ENCODE measurements at places on chromosomes 12 and 14.

DNA sequence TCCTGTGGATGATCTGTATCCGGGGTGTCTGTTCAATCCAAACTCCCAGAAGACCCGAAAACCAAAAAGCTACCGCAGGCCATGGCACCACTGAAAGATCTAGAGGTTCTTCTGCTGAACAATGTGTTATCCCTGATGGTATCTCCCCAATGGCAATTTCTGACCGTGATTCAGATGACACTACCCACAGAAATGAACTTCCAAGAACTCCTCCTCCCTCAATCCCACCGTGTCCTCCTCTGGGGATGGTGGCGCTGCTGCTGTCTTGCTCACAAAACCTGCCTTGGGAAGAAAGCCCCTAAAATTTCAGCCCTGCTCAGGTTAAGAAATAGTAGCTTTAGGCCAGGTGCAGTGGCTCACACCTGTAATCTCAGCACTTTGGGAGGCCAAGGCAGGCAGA lies 7.8 kb downstream of the CRACR2A start:
- no peak for DNase-seq

DNA sequence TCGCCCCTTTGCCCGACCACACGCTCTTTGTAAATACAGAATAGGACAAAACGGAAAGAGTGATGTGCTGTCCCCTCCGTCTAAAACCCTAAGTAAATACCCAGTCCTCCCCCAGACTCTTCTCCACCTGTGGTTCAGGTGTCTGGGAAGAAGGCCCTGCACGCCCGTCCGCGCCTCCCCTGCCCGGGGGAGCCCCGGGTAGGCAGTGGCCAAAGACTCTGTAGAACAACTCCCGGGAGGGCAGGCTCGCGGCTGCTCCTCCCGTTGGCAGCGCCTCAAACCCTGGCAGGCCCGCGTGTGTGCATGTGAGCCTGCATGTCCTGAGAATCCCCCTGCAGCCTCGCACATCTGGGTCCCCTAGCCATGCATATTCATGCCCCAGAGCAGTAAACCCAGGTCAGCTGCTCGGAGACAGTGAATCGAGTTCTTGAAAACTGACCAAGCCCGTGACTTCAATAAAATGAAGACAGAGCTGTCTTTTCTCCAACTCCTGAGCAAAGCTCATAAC lies 165.8 kb downstream of the MON2 start:
- peak; percentile 21 for DNase-seq

- no peak for DNase-seq
Measured at GRCh38 chr14:105413544-105413886, 6.1 kb upstream of the MTA1 start.

DNA sequence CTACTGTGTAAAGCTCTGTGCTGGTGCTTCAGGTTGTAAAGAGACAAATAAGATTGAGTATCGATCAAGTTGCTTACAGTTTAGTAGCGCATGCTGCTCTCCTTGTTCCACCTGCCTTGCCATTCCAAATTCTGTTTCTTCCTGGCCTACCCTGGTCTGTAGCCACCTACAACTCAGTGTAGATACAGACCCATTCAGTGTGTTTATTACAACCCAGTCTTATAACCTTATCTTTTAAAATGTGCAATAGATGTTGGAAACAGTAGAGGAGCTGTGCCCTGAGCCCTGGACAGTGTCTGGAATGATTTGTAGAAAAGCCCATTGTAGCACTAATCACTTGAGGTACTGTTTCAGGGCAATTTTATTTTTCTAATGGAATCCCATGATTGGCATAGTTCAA lies 68.5 kb downstream of the DIP2B start:
- DNase-seq = no peak

DNA sequence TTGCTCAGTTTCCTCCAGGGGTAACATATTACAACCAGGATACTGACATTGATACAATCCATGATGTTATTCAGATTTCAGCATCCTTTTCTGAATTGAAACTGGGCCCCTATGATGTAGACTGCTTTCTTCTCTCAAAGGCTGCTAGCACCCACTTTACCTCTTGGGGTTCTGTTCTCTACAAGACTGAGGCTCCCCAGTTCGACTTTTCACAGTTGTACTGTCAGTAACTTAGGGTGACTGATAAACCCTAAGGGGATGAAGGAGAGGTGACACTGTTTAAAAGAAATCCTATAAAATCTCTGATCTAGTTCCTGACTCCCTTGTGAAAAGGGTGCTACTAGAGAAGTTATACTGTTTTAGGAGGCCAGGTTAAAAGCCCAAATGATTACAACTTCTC lies 818 bp downstream of the VPS33A start:
- DNase-seq = no peak

DNA sequence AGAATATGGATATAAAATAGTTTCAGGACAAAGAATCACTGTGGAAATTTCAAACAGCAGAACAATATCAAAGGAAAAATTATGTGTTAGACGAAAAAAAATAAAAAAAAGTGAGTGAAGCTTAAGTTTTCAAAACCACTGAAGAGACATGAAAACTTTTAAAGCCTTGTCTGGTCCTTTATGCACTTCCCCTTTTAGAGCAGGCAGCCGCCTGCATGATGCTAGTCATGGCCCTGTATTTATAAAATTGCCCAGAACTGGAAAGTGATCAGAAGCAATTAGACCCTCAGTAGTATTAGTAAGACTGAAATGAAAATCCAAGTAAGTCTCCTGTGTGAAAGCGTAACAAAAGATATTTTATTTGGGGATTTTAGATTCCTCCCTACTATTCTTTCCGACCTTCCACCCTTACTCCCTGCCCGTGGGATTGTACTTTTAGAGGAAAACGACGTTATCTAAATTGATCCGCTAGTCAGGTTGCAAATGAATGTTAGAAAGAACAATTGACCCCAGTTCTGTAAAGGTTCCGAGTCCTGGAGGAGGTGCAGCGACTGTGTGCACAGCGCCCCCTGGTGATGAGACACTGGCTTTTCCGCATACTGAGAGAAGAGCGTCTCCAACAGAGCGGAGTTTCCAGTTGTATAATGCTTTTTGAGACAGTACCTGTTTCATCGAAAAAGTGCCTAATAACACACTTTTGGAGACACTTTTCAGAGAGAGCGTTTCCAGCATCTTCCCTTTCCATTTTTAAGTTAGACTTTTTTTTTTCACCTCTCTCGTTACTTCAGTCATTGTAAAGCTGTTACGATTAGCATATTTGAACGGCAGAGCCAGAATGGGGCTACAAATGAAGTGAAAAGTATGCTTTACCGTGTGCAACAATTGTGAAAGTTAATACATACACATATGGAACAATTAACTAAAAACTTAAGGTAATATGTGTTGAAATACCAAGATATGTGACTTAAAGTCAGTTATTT lies 12.4 kb downstream of the MGST1 start:
- no peak for DNase-seq

- DNase-seq = no peak
Measured at GRCh38 chr12:78483767-78484315, 380.7 kb upstream of the SYT1 start.

DNA sequence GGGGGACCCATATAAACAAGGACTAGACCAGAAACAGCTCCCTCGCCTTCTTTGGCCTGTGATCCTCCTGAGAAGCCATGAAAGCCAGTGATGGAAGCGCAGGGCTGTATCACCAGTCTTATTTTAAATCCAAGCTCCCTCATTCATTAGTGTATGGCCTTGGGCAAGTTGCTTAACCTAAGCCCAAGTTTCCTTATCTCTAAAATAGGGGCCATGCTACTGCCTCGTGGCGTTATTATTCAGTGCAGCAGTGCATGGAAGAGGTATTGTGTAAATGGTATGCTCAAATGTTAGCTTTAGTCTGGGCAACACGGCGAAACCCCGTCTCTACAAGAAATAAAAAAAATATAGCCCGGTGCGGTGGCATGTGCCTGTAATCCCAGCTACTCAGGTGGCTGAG lies 9.9 kb downstream of the ESPL1 start:
- no peak for DNase-seq

DNA sequence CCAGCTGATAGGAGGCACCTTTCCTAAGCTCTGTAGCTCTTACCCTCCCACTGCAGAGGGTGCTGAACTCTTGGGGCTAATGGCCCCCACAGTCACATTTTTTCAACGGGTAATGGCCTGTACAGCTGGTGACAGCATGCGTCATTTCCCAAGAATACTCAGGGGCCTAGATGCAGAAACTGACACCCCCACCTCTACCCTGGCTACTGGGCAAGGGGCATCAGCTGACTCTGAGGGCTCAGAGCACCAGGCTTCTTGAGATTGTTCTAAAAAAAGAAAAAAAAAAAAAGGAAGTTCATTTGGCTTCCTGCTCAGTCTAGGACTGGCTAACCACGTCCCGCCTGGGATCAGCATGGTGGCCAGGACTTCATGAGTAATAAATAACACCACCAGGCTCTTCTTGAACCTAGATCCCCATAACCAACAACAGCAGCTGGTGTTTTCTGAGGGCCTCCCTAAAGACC lies 35.2 kb downstream of the ZFP36L1 start:
- DNase-seq = no peak

- no peak for DNase-seq
Measured at GRCh38 chr12:100908501-100908900, 113.9 kb downstream of the ANO4 start.

- no peak for DNase-seq
Measured at GRCh38 chr12:57885207-57885606, 38.7 kb upstream of the CTDSP2 start.

- DNase-seq = no peak
Measured at GRCh38 chr14:90678420-90678819, 137.8 kb downstream of the TTC7B start.

DNA sequence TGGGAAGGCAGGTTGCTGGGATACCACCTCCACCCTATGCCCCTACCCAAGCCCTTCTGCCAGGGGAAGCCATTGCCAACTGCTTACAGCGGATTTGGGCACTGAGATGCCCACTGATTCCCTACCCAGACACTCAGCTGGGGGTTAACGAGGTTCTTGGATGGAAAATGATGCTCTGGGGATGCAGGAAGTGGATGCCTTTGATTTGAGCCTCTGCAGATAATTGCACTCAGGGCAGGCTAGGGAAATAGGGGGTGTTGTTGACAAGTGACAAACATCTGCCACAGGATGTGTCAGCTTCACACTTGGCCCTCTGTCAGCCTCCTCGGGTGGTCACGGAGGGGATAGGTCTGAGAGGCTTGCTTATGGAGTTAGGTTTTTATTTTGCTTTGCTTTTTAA lies 57.4 kb downstream of the RPH3A start:
- no peak for DNase-seq

GRCh38 chr12:106910202-106910601 lies 45.5 kb upstream of the TMEM263 start:
- DNase-seq = no peak

GRCh38 chr12:461425-461824 lies 1.7 kb downstream of the B4GALNT3 start:
- no peak for DNase-seq

- no peak for DNase-seq
Measured at GRCh38 chr12:868722-869121, 80.8 kb downstream of the RAD52 start.

DNA sequence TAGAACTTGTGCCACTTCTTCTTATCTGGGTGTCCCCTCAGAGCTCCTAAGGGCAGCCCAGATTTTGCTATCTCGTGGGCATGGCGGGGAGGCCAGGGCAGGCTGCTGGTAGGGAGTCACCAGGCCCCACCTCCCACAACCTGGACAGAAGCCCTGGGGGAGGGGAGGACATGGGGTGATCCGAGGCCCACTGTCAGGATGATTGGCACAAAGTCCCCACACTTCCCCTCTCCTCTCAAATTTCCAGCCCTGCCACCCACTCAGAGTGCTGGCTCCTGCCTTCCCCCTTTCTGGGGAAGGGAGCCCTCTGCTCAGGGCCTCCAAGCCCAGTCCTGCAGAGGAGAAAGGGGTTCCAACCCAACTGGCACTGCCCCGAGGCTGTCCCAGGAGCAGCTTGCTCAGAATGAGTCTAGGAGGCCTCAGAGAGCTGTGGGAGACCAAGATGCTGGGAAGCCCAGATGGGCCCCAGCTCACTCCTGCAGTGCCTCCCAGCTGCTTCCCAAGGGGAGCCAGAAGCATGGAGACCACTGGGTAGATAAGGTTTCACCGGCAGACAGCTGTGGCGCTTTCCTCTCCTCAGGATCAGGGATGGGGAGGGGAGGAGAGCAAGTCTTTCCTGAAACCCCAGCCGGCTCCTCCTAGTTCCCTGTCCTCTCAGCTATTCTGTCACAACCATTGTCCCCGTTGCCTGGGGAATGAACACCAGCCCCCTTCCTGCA lies 82.8 kb downstream of the B4GALNT3 start:
- DNase-seq = no peak

DNA sequence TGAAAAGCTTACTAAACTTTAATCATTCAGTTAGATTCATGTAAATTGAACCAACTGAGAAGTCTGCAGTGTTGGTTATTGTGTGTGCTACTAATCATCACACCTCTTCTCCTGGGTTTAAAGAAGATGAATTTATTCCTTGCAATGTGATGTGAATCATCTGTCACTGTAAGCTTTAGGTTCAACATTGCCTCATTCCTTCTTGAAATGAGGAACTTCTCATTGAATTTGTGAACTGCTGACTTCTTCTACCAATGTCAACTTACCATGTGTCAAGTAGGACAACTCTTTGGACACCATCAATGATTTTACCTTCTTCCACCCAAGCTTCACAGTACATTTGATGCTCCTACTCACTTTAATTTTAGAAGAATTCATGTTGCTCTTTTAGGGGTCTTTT lies 17.4 kb upstream of the PRB2 start:
- no peak for DNase-seq

GRCh38 chr12:70074510-70074909 lies 168.7 kb upstream of the CNOT2 start:
- no peak for DNase-seq

DNA sequence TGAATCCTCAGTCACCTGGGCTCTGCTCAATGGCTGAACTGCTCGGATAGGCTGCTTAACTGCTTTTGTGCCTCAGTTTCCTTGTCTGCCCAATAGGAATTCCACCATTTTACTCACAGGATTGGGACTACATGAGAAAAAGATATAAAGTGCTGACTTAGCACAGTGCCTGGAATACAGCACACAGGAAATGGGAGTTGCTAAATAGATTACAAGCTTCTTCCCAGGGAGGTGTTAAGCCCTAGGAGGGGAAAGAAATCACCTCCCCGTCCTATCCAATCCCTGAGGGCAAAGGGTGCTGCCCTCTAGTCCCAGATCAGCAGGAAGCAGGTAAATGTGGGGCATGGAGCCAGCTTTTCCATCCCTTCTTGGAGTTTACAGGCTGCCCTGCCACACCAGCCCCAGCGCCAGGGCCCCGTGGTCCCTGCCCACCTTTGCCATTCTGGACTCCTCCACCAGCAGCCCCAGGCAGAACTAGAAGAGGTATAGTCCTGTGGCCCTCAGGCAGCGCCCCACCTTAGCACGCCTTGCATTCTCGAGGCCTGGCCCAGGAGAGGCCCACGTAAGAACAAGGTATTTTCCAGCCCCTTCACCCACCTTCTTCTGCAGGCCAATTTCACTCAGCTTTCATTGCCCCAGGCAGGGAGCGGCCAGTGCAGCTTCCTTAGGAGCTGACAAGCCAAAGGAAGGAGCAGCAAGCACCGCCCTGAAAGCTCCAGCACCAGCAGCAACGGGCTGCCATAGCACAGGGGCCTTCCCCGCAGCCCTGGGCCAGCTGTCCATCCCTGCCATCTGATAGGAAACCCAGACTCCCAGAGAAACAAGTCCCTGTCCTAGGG lies 28.8 kb upstream of the RPLP0 start:
- no peak for DNase-seq
